Common myeloid progenitor, CD34-positive (primary cell): ENCODE measurements at places on chromosomes 7 and 10.
A peak's percentile ranks its signal among the peaks of the same experiment; 100 is the strongest.

GRCh38 chr7:141452911-141453310, 98.3 kb upstream of the AGK start:
- no peak for DNase-seq

GRCh38 chr10:106652279-106652678, 512.2 kb downstream of the SORCS1 start:
- DNase-seq, result no peak

GRCh38 chr10:72334196-72334824, 20.4 kb downstream of the DNAJB12 start:
- peak; percentile 66 for DNase-seq

GRCh38 chr7:117083648-117084047, 130.3 kb downstream of the ST7 start:
- DNase-seq, result no peak

- DNase-seq, result peak; percentile 15
Observed at GRCh38 chr10:31782701-31783100, 145.9 kb downstream of the ARHGAP12 start.

GRCh38 chr7:150879345-150879744, 27.0 kb downstream of the AOC1 start:
- DNase-seq, result no peak

- DNase-seq, result peak; percentile 51
Observed at GRCh38 chr7:47435889-47436312, 146.0 kb downstream of the TNS3 start.
